Stimulated activated CD8-positive, alpha-beta memory T cell treated with anti-CD3 and anti-CD28 coated beads, Interleukin-4, amount 100 ng/mL, for 4 hours (primary cell): ENCODE measurements at places on chromosomes 7 and 10.

- no peak for DNase-seq
These were observed 90.8 kb upstream of the NRG3 start for GRCh38 chr10:81784111-81784597.

GRCh38 chr7:17103170-17103569, 195.3 kb upstream of the AHR start:
- DNase-seq, result no peak

DNA sequence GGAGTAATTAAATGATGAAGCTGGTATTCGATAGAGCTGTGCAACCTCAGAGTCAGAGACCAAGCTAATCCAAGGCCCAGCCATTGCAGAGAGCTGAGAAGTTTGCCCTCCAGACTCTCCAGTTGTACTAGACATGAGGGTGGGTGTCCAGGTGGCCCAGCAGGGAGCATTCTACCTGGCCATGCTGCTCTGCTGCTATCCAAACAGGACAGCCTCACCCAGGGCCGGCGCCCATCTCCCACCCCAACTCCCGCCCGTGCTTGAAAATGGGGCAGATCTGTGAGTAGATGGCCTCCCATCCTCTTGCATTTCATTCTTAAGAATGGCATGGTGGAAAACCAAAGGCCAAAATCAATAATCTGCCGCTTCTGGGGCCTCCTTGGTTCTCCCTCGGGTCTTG, 124.2 kb downstream of the TCERG1L start:
- no peak for DNase-seq

GRCh38 chr7:81638198-81638597, 131.6 kb downstream of the HGF start:
- DNase-seq, result no peak

GRCh38 chr7:122438492-122438891, 133.9 kb upstream of the FEZF1 start:
- no peak for DNase-seq

DNA sequence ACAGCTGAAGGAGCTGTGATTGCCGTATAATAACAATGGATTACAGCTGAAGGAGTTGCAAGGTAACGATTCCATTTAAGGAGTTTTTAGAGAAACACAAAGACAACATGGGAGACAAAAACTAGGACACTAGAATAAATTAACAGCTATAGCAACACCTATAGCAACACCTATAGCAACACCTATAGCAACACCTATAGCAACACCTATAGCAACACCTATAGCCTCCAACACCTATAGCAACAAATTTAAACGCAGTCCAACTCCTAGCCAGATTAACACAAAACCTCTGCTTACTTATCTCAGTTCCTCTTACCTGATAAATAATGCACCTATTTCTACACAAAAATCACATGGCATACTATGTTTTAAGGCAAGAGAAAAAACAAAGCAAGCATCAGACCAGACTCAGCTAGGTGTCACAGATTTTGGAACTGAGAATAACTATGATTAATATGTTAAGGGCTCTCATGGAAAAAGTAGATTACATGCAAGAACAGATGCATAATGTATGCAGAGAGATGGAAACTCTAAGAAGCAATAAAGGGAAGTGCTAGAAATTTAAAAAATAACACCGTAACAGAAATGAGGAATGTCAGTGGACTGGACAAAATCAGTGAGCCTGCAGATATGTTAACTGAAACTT, 55.7 kb upstream of the SRPK2 start:
- DNase-seq, result no peak

GRCh38 chr7:98531717-98532116, 85.4 kb upstream of the NPTX2 start:
- no peak for DNase-seq

DNA sequence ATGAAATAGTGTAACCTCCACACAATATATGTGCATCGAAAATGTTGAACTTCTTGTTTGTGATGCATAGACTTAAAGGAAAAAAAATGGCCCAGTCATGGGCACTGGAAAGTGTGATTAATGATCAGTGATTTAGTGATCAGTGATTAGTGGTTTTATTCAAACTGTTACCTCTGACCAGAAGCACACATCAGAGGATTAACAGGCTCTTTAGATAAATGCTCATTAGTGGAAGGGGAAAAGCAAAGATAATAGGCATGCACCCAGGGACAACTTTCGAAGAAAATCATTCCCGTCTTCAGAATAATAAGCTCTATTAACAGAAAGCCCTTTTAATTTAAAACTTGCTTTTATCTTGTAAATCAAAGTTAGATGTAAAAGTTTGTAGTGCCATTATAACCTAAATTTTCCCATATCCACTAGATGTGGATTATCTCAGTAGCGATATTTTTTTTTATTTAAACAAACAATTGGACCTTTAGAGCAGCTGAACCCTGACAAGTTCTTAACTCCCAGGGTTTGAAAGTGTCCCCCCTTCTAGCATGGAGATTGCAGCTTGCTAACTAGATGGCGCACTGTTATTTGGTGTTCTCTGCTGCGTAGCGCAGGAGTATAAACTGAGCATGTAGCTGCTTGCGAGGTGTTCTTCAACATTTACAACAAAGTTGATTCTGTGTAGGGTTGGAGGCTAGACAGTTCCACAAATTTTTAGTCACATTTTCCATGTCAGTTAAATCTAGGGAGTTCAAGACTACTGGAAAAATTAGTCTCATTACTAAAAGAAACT, at the start of gene CREB5:
Gene CREB5, plus strand, starts transcription at position 643 of the 787 bp plus-strand sequence. CDS start 397 bp downstream, outside the sequence.
- no peak for DNase-seq

GRCh38 chr7:3000566-3000965, 43.1 kb downstream of the CARD11 start:
- no peak for DNase-seq
